Fibroblast of skin of back (primary cell): ENCODE measurements at places on chromosomes 2 and 18.
A peak's percentile ranks its signal among the peaks of the same experiment; 100 is the strongest.

DNA sequence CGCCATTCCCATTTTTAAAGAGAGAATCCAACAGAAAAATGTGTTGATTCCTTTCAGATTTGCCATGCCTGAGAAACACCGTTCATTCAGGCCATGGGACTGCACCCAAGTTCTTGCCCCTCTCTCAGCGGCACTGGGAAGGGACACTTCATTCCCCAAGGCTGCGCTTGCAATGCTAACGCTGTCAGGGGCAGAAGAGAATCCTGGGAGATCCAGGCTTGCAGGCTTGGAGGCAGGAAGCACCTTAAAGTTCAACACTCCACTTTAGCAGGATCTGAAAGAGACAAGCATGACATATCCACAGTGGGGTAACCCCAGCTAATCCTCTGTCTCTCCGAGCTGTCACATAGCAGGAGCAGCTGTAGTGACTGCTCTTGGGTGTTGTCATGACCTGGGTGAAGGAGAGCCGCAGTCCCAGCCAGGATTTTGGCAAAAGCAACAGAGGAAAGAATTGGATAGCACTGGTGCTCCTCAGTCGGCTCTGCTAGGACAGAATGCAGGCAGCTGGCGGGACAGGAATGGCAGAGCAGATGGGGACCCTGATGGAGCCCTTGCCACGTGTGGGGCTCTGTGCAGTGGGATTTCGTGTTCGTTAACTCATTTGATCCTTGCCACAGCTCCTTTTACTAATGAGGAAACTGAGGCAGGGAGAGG is 22.0 kb upstream of the ODC1 start:
- DNase-seq: no peak

- no peak for DNase-seq
Measured at GRCh38 chr2:71997843-71998242, 149.8 kb downstream of the CYP26B1 start.

GRCh38 chr2:15050483-15050882 is 418.0 kb downstream of the LRATD1 start:
- peak; percentile 42 for DNase-seq

DNA sequence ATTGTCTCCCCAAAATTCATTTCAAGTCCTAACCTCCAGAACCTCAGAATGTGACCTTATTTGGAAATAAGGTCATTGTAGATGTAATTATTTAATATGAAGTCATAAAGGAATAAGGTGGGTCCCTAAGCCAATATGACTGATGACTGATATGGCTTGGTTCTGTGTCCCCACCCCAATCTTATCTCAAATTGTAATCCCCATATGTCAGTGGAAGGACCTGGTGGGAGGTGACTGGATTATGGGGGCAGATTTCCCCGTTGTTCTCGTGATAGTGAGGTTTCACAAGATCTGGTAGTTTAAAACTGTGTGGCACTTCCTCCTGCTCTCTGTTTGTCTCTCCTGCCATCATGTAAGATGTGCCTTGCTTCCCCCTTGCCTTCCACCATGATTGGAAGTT is 43.0 kb upstream of the BCL11A start:
- DNase-seq: no peak

GRCh38 chr18:35128675-35129074 is 87.5 kb downstream of the MAPRE2 start:
- DNase-seq: no peak

DNA sequence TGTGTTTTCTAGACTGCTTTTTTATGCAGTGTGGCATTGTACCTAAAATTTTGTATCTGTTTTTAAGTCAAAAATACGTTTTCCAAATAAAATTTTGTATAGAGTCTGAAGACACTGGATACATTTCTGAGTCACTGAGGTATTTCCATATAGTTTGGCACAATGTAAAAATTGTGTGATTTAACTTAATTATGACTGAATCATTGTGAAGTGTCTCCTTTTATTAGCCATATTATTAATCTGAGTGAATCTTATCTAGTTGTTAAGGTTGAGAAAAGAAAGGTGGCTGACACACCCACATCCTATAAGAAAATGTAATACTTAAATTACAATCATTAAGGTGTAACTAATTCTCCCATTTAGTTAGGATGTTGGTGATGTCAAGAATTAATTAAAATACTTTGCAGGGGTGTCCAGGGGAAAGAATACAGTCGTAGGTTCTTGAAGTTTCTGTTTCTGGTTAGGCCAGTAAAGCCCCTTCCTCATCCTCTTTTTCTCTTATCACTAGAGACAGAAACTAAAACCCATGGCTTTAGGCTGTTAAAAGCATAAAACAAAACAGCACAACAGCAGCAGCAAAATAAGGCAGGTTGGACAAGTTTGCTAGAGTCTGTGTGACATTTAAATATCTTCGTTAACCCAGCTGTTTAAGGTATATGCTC is 71.6 kb downstream of the UBE2E3 start:
- DNase-seq: no peak

DNA sequence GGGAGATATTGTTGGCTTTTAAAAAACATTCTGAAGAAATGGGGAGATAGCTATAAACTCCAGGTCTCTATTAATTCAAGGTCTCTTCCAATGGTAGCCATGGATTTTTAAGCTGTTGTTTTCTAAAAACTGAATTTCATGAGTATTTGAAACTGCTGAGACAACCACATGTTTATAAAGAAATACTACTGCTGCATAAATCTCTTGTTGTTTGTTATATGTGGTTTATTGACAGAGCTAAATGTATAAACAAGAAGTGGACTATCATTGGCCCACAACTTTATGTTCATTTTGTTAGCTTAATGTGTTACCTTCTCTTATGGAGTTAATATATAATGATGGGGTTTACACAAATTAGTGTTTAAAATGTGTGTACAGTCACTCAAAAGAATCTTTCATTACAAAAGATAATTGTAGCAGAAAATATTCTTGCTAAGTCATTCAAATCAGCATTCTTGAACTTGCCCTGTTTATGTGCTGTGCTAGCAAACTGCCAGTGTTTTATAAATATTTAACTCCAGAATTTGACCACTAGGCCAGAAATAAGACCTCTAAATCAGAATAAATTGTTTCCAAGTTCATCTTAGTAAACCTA is 242.1 kb downstream of the TMX3 start:
- no peak for DNase-seq

DNA sequence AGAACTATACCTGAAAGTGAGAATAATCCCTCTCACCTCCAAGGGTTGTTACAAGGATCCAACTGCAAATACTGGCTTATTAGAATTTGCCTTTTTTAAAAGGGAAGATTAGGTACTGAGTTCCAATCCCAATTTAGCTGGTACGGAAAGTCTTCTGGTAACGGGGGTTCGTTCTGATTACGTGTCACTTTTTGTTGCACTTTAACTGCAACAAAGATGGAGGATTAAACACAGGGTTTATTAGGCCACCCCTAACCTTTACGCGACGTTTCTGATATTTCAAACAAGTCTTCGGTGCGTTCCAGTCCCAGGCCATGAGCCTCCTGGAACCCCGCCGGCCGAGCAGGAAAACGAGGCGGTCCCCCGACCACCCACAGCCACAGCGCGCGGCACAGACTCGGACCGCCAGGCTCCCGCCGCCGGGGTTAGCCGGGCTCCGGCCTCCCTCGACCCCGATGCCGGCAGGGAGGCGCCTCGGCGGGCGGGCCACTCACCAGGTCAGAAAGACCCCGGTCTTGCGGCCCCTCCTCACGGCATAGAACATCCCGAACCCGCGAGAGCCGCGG is 411 bp downstream of the RNASEH1 start:
- no peak for DNase-seq

DNA sequence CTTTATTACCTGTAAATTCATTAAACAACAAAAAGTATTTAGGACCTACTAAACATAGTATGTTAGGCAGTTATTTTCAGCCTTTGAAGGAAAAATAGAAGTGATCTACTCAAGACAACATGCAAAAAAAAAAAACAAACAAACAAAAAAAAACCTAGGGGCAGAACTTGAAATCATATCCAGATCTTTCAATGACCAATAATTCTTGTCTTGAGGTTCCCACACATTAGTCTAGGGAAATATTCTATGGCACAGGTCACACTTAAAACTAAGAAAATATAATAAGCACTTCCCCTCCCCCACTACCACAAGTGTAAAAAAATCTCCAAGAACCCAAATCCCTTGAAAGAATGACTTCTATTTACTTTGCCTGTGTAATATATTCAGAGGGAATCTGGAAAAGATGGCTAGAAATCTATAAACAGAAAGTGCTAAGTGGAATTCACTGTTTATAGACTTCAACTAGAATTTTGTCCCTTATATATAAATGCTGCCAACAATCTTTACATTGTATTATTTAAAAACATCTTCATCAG is 3.5 kb downstream of the PELI1 start:
- DNase-seq: peak; percentile 25

- no peak for DNase-seq
Measured at GRCh38 chr18:2150566-2150965, 420.7 kb downstream of the METTL4 start.

- DNase-seq: no peak
Measured at GRCh38 chr2:230723363-230723762, 10.7 kb downstream of the CAB39 start.

DNA sequence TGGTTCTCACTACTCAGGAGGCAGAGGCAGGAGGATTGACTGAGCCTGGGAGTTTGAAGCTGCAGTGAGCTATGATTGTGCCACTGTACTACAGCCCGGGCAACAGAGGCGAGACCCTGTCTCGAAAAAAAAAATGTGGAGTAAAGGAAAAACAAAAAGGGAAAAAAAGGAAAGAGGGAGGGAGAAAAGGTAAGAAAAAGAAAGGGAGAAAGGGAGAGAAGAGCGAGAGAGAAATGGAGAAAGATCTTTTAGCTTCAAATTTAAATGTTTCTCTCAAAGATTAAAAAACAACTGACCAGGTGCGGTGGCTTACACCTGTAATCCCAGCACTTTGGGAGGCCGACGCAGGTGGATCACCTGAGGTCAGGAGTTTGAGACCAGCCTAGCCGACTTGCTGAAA is 7.9 kb upstream of the RNF138 start:
- no peak for DNase-seq

DNA sequence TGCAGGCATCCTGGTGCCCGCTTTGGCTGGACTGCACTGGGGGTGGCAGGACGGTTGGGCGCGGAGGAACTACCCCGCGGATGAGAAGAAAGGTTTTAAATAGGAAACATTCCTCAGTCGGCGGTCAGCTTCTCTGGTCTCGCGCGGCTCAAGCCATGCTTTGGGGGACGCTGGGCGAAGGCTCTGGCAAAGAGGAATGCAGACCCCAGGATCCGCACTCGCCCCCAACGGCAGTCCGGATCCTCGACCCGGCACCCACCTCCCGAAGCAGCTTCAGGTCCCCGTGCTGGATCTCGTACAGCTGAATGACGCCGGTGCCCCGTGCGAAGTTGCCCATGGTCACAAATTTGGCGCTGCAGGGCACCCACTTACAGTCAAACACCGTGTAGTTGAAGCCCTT is 686 bp upstream of the PNO1 start:
- no peak for DNase-seq

GRCh38 chr2:130303169-130303568 is 39.5 kb upstream of the IMP4 start:
- DNase-seq: no peak

- DNase-seq: no peak
Measured at GRCh38 chr2:4551691-4552474, 848.5 kb downstream of the DCDC2C start.

GRCh38 chr2:88187038-88187676 is 17.0 kb downstream of the THNSL2 start:
- DNase-seq: peak; percentile 58

DNA sequence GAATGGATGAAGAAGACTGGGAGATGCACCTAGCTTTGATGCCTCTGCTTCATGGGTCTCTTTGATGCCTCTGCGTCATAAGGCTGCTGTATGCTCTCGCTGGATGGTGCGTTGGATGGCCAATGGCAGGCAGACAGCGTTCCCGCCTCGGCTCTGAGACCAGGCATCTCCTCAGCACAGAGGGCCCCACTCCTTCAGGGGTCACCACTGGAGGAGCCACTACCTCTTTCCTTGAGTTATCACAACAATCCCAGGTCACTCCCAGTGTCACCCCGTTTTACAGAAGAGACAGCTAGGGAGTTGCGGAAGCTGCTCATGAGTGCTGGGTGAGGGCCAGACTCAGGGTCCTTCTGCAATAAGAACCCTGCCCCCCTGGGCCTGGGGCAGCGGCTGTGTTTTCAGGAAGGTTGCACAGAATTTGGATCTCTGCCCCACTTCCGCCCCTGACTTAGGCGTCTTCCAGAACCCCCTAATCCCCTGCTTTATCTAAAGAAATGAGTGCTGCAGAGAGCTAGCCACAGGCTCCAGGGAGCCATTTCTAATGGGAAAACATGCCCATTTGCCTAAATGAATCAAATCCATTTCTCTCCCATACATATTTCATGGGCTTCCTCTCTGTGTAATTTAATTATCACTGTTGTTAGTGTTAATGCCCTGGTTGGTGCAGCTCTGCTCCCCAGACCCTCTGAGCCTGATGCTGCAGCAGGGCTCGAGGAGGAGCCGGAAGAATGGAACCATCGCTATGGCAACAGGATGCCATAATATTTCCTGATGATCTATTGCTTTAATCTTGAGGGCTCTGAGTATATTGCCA is 131.8 kb upstream of the HS6ST1 start:
- DNase-seq: no peak

- no peak for DNase-seq
Measured at GRCh38 chr2:205673312-205673711, 9.0 kb upstream of the NRP2 start.

DNA sequence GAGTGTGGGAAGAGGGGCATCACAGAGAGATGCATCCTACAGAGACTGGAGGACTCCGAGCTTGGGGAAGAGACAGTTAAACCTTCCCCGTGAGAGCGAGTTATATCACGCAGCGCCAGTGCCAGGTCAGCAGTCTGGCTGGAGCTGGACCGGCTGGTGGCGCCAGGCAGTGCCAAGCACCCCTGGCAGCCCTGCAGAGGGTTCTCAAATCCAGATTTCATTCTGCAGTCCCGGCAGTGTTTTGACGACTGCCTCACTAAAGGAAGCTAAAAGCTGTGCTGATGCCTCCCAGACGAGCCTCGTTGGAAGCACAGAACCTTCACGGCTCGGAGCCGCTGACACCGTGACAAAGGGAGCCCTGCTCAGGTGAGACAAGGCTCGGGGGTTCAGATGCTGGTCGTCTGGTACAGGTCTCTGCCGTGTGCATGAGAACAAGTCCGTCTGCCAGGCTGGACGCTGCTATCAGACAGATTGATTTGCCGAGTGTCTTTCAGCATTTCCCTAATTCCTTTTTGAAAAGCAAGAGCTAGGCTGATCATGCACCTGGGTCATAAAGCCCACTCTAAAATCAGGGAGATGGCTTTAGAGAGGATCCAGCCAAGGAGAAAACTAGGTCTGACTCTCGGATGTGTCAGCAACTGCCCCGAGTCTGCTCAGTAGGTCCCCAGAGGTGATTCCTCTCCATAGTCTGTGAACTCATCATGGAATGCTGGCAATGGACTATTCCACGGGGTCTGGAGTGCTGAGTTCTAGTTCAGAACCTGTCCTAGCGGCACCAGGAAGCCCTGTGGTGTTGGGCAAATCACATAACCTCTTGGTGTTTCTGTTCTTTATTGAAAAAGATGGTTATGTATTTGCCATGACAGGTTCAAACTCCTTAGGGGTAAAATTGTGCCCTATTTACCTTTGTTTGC is 240.6 kb downstream of the SOX11 start:
- no peak for DNase-seq

DNA sequence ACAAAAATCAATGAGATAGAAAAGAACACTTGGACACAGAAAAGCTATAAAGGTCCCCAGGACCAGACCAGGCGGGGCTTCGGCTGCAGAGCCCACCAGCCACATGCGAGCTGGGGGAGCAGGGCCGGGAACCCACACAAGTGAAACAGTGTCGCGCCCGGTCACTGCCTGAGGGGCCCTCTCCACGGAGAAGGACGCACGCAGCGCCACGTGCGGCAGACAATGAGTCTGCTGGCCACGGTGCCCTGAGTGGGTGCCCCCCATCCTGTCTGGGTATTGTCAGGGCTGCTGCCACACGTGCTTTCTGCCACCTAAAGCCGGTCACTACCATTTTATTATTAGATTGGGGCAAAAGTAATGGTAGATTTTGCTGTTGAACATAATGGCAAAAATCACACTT is 207.9 kb upstream of the HDAC4 start:
- no peak for DNase-seq
